GM04504 (cell line): ENCODE measurements at places on chromosomes 6 and 20.
A peak's percentile ranks its signal among the peaks of the same experiment; 100 is the strongest.

DNA sequence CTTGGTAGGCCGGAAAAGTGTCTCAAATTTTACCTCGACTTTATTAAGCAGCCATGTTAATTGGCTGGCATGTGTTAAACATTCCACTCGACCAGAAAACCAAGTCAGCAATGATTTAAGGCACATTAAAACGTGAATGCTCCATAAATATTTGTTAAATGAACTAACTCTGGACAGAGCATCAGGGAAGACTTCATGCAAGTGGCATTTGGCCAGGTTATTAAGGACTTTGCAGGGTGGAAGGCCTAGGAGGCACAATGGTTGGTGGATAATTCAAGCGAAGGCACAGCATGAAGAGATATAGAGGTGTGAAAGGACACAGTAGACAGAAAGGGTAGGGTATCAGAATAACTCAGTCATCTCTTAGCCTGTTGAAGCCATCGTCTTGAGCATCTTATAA lies 23.0 kb downstream of the ELOVL5 start:
- DNase-seq, result peak; percentile 51

GRCh38 chr20:61343934-61344333 lies 91.9 kb downstream of the CDH4 start:
- no peak for DNase-seq

- DNase-seq, result no peak
Measured at GRCh38 chr6:124056407-124057334, 253.0 kb downstream of the NKAIN2 start.

GRCh38 chr20:24873025-24873620 lies 75.9 kb upstream of the CST7 start:
- no peak for DNase-seq

- DNase-seq, result no peak
Measured at GRCh38 chr6:166511316-166511715, 75.2 kb downstream of the RAMACL start.

- no peak for DNase-seq
Measured at GRCh38 chr6:109028439-109028838, 66.2 kb downstream of the SESN1 start.

DNA sequence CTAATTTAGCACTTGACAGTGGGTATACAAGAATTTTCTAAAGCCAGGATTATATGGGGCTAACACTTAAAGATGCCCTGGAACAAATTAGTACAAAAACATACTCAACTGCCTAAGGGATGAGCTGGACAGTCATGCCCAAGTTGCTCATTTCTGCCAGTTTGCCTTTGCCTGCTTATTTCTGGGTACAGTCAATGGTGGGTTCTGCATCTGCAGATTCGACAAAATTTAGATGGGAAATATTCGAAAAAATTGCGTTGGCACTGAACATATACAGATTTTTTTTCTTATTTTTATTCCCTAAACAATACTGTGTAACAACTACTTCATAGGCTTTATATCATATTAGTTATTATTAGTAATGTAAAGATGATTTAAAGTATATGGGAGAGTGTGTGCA lies 591.9 kb downstream of the EPM2A start:
- no peak for DNase-seq

DNA sequence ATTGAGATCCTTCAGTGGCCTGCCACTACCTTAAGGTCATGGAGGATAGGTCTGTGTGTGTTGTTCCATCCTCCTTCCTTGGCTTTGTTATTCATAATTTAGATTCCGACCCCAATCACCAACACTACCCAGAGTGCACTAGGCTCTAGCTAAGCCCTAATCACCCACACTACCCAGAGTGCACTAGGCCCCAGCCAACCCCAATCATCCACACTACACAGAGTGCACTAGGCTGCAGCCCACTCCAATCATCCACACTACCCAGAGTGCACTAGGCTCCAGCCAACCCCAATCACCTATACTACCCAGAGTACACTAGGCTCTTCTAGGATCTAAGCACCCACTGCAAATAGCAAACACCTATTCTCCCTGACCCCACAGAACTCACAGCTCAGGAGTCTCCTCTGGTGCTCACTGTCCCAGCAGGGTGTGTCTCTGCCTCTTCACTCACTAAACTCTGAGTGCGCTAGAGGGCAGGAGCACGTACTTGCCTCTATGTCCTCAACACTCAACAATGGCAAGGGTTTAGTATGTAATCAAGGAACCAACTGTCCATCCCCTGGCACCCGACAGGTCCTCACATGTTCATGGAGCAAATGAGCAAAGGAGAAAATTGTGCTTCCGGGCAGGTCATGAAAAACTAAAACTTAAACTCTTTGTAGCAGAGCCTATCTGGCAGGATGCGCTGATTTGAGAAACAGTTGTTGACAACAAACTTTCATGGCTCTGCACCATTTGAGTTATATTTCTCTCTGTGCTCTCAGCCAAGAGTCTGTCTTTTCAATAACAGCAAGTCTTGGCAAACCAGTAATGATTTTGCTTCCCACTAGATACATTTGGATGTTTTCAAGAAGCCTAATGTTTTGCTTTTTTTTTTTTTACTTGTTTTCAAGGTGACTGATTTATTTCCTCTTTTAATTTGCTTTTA lies 54.3 kb downstream of the SLC22A23 start:
- no peak for DNase-seq

DNA sequence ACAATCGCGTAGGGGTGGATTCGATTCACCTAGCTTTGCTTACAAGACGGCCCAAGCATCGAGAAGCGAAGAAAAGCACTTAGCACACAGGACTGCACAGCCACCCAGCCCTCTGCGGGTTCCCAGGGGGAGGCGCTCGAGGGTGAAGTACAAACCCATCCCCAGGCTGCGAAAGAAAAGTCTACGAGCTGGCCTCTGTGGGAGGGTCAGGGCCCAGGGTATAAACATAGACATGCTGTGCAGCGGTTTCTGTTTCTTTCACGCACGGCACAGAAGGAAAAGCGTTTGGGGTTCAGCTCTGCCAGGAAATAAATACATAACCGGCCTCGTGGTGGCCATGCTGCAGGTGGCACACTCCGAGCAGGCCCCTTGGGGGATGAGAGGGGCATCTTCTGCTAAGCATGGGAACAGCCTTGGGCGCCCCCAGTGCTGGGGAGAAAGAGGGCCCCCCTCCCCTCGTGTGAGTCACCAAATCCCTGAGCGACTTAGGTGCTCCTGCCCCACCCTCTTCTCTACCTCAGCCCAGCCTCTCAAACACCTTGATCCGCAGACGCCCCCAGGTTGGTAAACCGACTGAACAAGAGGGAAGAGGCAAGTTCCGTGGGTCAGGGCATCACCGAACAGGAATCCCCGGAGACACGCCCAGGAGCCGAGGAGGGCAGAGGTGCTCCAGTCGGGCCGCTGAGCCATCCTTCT lies 91.6 kb upstream of the RIPOR2 start:
- no peak for DNase-seq

DNA sequence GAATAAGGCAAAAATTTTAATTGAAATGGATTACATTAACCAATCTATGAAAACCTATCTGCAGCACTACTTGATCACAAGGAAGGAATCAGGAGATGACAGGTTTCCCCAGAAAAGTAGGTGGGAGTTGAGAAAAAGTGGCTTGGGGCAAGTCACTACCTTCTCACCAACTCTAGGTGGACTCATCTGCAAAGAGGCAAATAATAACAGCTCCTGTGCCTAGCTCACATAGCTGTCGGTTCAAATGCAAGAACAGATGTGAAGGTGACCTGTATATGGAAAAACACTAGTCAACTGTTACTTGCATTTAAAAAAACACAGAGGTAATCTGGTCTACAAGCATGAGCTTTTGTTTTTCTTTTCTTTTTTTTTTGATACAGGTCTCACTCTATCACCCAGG lies 67.2 kb downstream of the POPDC3 start:
- no peak for DNase-seq

DNA sequence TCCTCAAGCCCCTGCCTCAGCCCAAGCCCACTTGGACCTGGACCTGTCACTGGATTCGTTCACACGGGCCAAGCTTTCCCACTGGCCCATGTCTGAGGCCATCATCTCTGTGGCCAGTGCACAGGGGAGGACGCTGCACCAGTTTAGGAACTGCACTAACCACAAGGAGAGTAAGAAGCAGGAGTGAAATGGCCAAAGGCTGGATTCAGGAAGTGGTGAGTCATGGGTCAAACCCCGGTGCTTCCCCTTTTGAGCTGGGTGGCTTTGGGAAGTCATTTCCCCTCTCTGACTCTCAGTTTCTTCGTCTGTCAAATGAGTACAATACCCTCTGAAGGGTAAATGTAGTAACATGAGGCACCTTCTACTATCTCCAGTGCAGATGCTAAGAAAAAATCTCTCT lies 87.9 kb downstream of the CD40 start:
- DNase-seq, result no peak

GRCh38 chr20:18195931-18196330 lies 58.3 kb downstream of the KAT14 start:
- DNase-seq, result no peak

GRCh38 chr6:32133786-32134185 lies 3.7 kb upstream of the FKBPL start:
- no peak for DNase-seq
